ENCODE measurements at places on chromosomes 2 and 18. TPM values are rescaled to one million over a fixed set of nuclear protein-coding genes. Genes with fewer than 3 reads are reported as not detected.

The PLCL1 gene
- 2.2 TPM for total RNA-seq

The NOSTRIN gene
- total RNA-seq, result 19.1 TPM

The EEF1B2 gene
- total RNA-seq, result 455 TPM

The TMEM163 gene
- total RNA-seq, result 1.1 TPM

The ASIC4 gene
- total RNA-seq, result not detected

The RND3 gene
- total RNA-seq, result 135 TPM

The NGEF gene
- total RNA-seq, result 3.2 TPM

DNA sequence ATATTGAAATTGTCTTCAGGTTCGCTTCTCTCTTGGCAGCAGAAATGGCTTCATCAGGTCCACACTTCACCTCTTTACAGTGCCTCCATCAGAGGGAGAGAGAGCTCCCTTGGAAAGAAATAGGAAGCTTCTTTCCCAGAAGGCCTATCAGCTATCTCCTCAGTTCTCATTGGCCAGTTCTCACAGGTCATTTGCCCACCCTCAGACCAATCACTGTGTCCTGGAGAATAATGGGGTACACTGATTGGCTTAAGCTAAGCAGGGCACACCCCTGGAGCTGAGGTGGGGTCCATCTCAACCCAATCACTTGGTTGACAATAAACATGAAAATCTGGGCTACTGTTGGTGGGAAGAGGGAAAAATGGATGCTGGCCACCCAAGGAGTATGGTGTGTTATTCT lies 5.2 kb downstream of the GNLY start:
- H3K4me3 ChIP-seq, result no peak overlapping the region
- no peaks in the 10 kb centered on the region for H3K36me3 ChIP-seq
- H3K4me1 ChIP-seq, result no peaks in the 10 kb centered on the region

DNA sequence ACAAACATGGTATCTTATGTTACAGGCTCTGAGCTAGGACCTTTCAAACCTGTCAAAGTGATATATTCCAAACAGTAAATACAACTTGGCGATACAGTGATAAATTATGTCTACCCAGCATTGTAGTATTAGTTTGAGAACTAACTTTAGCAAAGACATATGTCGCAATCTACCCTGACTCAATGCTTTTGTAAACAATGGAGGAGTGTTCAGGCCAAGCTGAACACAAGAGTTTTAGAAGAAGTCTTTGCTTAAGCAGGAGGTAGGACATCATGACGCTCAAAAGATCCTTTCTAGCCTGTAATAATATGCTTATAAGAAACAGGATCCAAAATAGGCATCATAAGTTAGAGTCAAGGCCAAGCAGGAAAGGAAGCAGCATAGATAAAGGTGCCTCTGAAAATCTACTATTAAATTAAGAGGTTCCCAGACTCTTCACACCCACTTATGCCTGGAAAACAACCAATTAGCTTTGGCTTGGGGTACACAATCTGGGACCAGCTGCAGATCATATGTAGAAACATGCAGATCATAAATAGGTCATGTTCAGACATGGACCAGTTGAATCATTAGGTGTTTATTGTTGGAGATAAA lies 132.5 kb downstream of the CSRNP3 start:
- peak; percentile 25 for DNase-seq
- no peak overlapping the region for H3K4me3 ChIP-seq
- H3K36me3 ChIP-seq, result no peaks in the 10 kb centered on the region
- H3K27me3 ChIP-seq, result no peaks in the 10 kb centered on the region
- H3K4me1 ChIP-seq, result peaks cover 13% of the 10 kb centered on the region

GRCh38 chr18:37403100-37403781 lies 162.4 kb downstream of the CELF4 start:
- no peak overlapping the region for H3K4me3 ChIP-seq
- H3K4me1 ChIP-seq, result no peaks in the 10 kb centered on the region
- no peak overlapping the region for H3K27ac ChIP-seq

DNA sequence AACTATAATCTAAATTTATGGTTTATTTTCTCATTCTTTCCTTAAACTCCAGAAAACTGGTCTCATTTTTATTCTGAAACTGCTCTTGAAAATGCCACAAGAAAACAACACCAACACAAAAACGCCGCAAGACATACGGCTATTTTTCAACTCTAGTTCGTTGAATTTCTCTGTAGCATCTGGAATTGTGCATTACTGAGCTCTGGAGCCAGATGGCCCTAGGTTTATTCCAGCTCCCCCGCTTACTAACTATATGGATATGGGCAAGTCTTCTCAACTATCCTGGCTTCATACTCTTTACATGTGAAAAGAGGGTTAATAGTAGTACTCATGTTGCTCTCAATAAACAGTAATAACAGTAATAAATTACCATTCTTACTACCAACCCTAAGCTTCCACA lies 19.9 kb downstream of the FAM98A start:
- H3K4me1 ChIP-seq, result no peaks in the 10 kb centered on the region
- no peaks in the 10 kb centered on the region for H3K36me3 ChIP-seq
- no peak overlapping the region for H3K4me3 ChIP-seq
- no peak overlapping the region for H3K27ac ChIP-seq

GRCh38 chr2:202064881-202065230 lies 8.2 kb upstream of the KIAA2012 start:
- DNase-seq, result no peak
- peaks cover 26% of the 10 kb centered on the region for H3K4me1 ChIP-seq
- no peaks in the 10 kb centered on the region for H3K36me3 ChIP-seq
- H3K27ac ChIP-seq, result peak overlapping the region; percentile 82

GRCh38 chr18:14937271-14937670 lies 189.3 kb downstream of the ANKRD30B start:
- no peaks in the 10 kb centered on the region for H3K27me3 ChIP-seq
- H3K27ac ChIP-seq, result no peak overlapping the region
- no peaks in the 10 kb centered on the region for H3K4me1 ChIP-seq
- no peaks in the 10 kb centered on the region for H3K36me3 ChIP-seq

DNA sequence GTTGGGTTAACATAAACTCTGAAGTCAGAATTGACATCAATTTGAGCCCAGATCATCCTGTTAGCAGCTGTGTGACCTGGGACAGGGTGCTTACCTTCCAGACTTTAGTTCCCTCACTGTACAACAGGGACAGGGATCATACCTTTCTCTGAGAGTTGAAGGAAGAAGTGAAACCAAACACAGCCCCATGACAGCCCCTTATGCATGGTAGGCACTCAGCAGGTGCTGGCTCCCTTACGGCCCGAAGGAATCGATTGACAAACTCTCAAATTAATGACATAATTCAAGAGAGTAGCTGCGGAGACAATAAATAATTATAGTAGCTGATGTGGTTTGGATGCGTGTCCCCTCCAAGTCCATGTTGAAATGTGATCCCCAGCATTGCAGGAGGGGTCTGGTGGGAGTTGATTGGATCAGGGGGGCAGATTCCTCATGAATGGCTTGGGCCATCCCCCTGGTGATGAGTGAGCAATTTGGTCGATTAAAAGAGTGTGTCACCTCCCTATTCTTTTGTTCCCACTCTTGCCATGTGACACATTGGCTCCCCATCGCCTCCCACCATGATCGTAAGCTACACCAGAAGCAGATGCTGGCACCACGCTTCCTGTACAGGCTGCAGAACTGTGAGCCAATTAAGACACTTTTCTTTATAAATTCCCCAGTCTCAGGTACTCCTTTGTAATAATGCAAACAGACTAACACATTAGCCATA lies 72.4 kb downstream of the ODC1 start:
- DNase-seq, result no peak
- H3K27ac ChIP-seq, result no peak overlapping the region
- no peak overlapping the region for H3K4me3 ChIP-seq
- no peaks in the 10 kb centered on the region for H3K4me1 ChIP-seq

GRCh38 chr2:30367232-30368070 lies 79.6 kb upstream of the LCLAT1 start:
- H3K27ac ChIP-seq, result no peak overlapping the region
- no peaks in the 10 kb centered on the region for H3K27me3 ChIP-seq
- H3K4me3 ChIP-seq, result no peak overlapping the region
- DNase-seq, result no peak
- no peaks in the 10 kb centered on the region for H3K4me1 ChIP-seq
- no peaks in the 10 kb centered on the region for H3K36me3 ChIP-seq

GRCh38 chr2:10847008-10847407 lies 34.4 kb upstream of the PDIA6 start:
- no peaks in the 10 kb centered on the region for H3K36me3 ChIP-seq
- no peaks in the 10 kb centered on the region for H3K27me3 ChIP-seq
- no peak for DNase-seq
- no peak overlapping the region for H3K4me3 ChIP-seq
- H3K4me1 ChIP-seq, result no peaks in the 10 kb centered on the region

- no peaks in the 10 kb centered on the region for H3K27me3 ChIP-seq
- no peak overlapping the region for H3K27ac ChIP-seq
- H3K36me3 ChIP-seq, result no peaks in the 10 kb centered on the region
- DNase-seq, result no peak
- peaks cover 1% of the 10 kb centered on the region for H3K4me1 ChIP-seq
These were observed 296.6 kb downstream of the LRRTM1 start for GRCh38 chr2:80007777-80008503.

DNA sequence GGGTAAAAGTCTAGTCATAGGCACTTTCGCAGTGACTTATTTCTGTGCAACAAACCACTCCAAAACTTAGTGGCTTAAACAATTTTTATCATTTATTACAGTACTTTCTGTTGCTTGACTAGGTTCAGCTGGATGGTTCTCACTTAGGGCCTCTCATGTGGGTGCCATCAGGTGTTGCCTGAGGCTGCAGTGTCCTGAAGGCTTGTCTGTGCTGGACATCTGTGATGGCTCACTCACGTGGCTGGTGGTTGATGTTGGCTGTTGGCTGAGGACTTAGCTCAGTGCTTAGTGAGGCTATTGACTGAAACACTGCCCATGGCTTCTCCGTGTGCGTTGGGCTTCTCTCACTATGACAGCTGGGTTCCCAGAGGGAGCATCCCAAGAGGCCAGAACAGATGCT lies 81.4 kb upstream of the GCFC2 start:
- H3K27ac ChIP-seq, result no peak overlapping the region
- no peaks in the 10 kb centered on the region for H3K4me1 ChIP-seq
- H3K36me3 ChIP-seq, result no peaks in the 10 kb centered on the region
- no peaks in the 10 kb centered on the region for H3K27me3 ChIP-seq
- DNase-seq, result no peak
- no peak overlapping the region for H3K4me3 ChIP-seq

DNA sequence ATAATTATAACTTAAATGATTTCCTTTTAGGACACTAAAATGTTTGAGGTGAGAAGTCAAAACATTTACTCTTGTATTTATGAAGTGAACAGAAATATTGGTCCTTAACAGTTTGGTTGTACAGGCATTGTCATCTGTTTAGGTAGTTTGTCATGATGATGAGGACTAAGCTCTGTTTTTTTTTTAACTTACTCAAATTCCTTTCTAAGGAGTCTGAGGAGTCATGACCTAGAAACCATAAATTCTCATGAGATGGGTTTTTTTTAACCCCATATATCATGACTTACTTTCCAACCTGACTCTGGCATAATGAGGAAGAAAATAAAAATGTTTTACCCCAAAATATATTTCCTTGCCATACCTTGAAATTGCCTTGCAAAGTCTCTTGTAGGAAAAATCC lies 1176.2 kb downstream of the SUCLG1 start:
- no peak for DNase-seq
- H3K27ac ChIP-seq, result no peak overlapping the region
- H3K4me3 ChIP-seq, result no peak overlapping the region
- no peaks in the 10 kb centered on the region for H3K36me3 ChIP-seq
- no peaks in the 10 kb centered on the region for H3K27me3 ChIP-seq

DNA sequence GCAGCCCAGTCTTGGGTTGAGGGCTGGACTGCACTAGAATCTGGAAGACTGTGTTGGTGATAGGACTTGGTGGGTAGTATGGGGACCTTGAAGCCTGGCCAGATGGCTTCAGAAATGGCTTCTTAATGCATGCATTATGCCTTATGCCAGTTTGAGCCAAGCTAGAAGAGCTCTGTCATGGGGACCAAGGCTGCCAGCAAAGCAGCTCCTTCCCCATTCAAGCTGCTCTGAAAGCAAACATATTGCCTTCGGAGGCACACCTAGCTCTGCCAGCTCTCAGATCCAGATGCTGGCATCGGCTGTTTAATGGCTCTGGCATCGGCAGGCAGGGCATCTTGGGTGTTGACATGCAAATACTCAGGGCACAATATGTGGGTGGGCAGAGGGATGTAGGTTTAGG lies 59.0 kb upstream of the IGFBP5 start:
- H3K27me3 ChIP-seq, result no peaks in the 10 kb centered on the region
- no peak for DNase-seq
- no peak overlapping the region for H3K4me3 ChIP-seq
- H3K36me3 ChIP-seq, result no peaks in the 10 kb centered on the region
- H3K27ac ChIP-seq, result no peak overlapping the region
- H3K4me1 ChIP-seq, result peaks cover 9% of the 10 kb centered on the region

DNA sequence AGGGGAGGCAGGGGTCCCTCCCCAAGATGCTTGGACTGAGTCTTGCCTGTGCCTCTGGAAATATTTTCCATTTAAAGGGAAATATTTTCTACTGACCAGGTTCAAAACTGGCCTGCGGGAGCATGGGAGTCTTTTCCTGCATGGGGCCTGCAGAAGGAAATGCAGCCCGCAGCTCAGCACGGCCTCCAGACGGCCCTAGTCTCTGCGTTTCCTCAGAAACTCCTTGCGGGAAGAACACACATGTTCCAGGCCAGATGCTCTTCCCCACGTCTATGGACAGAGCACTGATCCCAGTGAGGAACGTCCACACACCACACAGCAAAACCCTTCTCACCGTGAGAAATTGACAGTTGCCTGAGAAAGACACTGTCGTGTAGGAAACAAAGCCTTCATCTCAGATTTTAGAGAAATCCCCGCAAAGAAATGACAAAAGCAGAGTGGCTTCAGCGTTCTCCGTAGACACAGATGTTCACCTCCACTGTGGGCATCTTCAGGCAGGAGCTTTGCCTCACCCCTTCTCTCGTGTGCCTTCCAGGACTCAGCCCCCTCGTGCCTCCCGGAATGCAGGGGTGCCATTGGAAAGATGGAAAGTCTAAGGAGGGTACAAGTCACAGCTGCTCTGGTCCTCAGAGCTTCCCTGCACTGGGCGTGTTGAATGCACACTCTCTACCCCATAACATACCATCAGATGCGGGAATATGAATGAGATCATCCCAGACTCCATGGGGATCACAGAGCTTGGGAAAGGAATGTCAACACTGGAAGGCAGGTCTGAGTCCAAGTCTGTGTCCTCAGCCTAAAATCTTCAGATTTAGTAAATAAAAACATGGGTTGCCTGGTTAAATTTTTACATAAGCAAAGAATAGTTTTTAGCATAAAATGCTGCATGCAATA lies 438.7 kb upstream of the SALL3 start:
- no peak overlapping the region for H3K27ac ChIP-seq
- no peaks in the 10 kb centered on the region for H3K4me1 ChIP-seq
- H3K27me3 ChIP-seq, result no peaks in the 10 kb centered on the region
- no peak for DNase-seq

DNA sequence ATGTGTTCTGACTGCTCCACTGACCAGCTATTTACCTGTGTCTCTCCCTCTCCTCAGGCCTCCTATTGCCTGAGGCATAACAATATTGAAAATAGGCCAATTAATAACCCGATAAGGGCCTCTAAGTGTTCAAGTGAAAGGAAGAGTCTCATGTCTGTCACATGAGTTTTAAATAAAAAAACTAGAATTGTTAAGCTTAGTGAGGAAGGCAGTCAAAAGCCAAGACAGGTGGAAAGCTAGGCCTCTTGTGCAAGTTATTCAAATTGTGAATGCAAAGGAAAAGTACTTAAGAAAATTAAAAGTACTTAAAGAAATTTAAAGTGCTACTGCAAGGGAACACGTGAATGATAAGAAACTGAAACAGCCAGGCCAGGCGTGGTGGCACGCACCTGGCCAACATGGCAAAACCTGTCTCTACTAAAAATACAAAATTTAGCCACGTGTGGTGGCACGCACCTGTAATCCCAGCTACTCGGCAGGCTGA lies 44.9 kb upstream of the TAF4B start:
- no peak overlapping the region for H3K4me3 ChIP-seq
- DNase-seq, result no peak
- H3K36me3 ChIP-seq, result no peaks in the 10 kb centered on the region
- no peaks in the 10 kb centered on the region for H3K27me3 ChIP-seq

Measured in hepatocyte (in vitro differentiated cells).